CMK (cell line): ENCODE measurements at places on chromosomes 6 and 20.

- no peak for DNase-seq
Observed at GRCh38 chr6:74606582-74607071, 599.2 kb downstream of the COL12A1 start.

DNA sequence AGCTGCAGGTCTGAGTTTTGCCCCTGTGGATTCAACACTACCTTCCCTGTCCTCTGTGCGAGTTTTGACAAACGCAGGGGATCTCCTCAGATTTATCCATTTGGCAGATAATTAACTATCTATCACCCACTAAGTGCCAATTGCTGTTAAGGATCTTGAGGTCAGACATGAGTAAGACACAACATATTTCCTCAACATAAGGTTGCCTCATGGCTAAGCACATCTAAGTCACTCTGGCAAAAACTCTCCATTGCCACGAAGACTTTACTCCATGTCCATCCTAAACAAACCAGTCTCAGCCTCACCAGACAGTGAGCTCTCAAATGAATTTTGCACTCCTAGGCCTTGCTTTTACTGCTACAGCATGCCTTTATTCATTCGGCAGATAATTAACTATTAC is 408.4 kb downstream of the MAFB start:
- DNase-seq: no peak

GRCh38 chr6:13513626-13514502 is 26.5 kb upstream of the GFOD1 start:
- no peak for DNase-seq

GRCh38 chr6:3259491-3259958 is 778 bp downstream of the PSMG4 start:
- no peak for DNase-seq

- no peak for DNase-seq
Observed at GRCh38 chr20:42678895-42679294, 510.8 kb downstream of the PTPRT start.

DNA sequence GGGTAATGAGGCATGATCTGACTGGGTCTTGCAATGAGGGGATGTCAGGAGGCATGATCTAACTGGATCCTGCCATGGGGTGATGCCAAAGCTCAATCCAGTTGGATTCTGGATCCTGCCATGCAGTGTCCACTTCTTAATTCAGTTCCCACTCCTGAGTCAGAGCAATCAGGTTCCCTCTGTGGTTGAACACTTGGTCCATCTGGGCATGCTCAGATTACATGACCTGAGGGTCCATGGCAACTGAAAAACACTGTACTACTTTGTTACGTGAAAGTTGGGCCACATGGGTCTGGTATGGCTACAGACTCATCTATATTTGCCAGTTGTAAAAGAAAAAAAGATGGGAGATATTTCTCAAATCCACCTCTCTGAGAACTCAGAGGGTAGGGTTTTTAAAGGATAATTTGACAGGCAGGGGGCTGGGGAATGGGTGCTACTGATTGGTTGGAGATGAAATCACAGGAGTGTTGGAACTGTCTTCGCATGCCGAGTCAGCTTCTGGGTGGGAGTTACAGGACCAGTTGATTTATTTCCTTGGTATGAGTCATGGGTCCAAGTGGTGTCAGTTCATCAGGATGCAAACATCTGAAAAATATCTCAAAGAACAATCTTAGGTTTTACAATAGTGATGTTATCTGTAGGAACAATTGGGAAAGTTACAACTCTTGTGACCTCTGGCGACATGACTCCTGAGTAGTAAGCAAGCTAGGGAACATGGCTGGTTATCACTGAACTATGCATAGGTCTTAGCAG is 21.6 kb downstream of the C6orf163 start:
- no peak for DNase-seq

DNA sequence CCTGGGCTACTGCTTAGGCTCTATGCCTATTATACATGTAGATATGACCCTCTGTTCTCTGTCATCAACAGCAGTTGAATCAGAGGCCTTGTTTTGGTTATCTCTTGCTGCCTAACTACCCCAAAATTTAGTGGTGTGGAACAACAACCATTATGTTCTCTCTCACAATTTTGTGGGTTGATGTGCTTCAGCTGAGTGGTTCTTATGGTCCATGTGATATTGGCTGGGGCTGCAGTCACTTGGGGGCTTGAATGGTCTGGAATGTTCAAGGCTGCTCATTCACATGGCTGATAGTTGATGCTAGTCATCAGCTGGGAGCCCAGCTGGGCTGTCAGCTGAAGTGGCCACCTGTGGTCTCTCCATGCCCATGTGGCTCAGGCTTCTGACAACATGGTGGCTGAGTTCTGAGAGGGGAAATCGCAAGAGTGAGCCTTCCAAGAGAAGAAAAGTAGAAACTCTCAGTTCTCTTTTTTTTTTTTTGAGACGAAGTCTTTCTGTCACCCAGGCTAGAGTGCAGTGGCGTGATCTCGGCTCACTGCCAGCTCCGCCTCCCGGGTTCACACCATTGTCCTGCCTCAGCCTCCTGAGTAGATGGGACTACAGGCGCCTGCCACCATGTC is 47.8 kb downstream of the SHLD1 start:
- DNase-seq: peak; percentile 17

GRCh38 chr20:14687313-14687712 is 349.9 kb upstream of the FLRT3 start:
- DNase-seq: no peak

GRCh38 chr6:134172706-134173365 is 120.4 kb upstream of the SLC2A12 start:
- no peak for DNase-seq
